T-helper 2 cell treated with Interferon-gamma antibody and Interleukin-4, amounts not matched to agents 5 μg/mL and 100 μg/mL, for 36 hours (primary cell): ENCODE measurements at places on chromosomes 4 and X.

DNA sequence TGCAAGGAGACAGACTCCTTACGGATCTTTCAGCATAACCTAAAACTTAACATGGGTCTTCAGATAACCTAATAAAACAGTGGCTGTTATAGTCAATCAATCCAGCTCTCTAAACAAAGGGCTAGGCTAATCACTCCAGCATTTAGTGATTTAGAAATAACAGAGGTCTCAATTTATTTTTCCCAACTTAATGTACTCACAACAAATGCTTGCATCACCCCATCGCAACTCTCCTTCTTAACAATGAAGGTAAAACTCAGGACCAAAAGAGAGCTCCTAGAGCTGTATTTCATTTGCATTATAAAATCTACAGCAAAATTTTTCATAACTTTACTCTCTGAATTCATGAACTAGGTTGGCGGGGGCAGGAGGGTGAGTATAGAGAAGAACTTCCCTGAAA lies 1.1 kb downstream of the LIN54 start:
- H3K4me1 ChIP-seq = peaks cover 47% of the 10 kb centered on the region
- peak overlapping the region; percentile 96 for H3K4me3 ChIP-seq
- H3K27me3 ChIP-seq = peaks cover 3% of the 10 kb centered on the region
- peak overlapping the region; percentile 95 for H3K27ac ChIP-seq
- H3K36me3 ChIP-seq = peaks cover 12% of the 10 kb centered on the region
- DNase-seq = no peak

DNA sequence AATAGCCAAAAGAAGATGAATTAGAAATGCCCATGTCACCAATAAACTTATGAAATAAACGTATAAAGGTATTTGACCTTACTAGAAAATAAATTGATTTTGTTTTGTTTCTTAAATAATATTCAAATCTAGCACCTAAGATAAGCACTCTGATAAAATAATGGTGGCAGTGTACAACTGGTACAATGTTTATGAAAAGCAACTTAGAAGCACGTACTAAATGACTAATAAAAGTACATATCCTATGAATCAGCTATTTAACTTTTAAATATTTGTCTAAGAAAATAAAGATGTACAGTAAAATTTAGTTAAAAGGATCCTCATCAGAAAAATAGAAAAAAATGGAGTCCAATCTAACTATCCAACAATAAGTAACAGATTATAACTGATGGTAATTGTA lies 6.7 kb downstream of the MANBA start:
- DNase-seq = no peak
- H3K27me3 ChIP-seq = no peaks in the 10 kb centered on the region
- H3K36me3 ChIP-seq = peaks cover 19% of the 10 kb centered on the region
- peaks cover 15% of the 10 kb centered on the region for H3K4me1 ChIP-seq
- H3K27ac ChIP-seq = no peak overlapping the region

DNA sequence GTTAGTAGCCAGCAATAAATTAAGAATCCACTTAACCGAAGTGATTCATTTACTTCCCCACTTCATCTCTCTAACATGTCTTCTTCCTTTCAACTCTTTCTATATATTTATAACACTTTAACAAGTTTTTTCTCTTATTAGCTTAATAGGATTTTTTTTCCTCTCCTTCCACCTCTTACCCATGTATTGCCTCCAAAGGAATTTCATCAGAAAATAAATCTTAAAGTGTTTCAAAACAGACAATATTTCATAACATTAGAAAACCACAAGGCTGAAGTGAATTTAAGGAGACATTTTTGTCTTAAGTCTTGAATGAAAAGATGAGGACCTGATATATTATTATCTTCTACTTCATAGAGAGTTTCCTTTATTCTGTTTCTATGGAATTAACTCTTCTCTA lies 101.5 kb downstream of the PDGFC start:
- no peak overlapping the region for H3K27ac ChIP-seq
- DNase-seq = no peak
- no peak overlapping the region for H3K4me3 ChIP-seq
- no peaks in the 10 kb centered on the region for H3K4me1 ChIP-seq
- H3K27me3 ChIP-seq = no peaks in the 10 kb centered on the region
- no peaks in the 10 kb centered on the region for H3K36me3 ChIP-seq

DNA sequence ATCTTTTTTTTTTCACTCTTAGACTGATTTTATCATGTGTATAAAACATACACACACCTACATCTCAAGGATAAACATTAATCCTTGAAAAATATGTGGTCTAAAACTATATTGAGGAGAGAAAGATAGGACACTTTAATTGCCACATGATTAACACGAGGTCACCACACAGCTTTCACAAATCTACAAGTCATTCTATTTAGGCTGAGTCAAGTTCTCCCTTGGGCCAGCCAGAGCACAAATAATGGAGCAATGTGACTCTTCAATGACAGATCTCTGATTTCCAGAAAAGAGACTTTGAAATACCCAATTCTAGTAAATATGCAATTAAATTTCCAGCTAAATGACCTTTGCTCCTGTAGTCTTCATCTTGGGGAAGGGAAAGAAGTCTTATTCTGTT lies 12.9 kb upstream of the ADH4 start:
- no peaks in the 10 kb centered on the region for H3K4me1 ChIP-seq
- DNase-seq = no peak
- no peaks in the 10 kb centered on the region for H3K27me3 ChIP-seq
- no peak overlapping the region for H3K27ac ChIP-seq
- H3K4me3 ChIP-seq = no peak overlapping the region

DNA sequence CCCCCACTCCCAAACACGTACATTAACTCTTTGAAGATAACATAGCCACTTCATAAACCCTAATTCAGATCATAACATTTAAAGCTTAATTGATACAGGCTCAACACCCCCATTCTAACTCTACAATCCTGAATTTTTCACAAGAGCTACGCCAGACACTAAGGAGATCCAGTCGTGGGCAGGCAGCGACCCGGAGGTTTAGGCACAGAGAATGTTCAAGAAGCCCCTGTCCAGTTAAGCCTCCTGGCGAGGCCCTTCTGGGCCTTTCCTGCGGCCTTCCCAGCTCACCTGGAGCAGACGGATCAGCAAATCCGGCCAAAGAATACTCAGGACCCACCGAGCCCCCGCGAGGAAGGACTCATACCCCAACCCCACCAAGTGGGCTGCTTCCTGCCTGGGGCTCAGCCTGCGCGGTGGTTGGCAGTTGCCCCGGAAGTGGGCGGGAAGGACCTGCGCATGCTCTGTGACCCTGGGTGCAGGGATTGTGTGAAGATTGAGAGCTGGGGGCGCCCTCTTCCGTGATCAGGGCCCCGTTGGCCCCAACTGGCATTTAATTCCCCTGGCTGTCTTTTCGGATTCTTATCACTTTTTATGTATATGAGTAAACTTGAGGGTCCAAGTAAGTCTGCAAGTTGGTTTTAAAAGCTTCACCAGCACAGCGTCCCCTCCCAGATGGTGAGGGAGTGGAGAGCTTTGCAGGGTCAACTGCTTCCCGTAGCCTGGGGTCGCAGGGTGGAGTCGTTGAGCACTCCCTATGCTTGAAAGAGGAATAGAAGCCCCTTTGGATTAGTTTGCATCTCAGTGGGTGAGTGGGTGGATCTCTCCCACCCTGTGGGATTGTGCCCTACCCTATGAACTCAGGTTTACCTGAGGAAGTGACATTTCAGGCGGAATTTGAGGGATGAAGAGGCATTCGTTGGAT lies at the start of gene TRIM61:
TRIM61 (minus strand) TSS at position 415 of the 922 bp plus-strand sequence. CDS start 7,655 bp downstream, outside the sequence.
- H3K4me1 ChIP-seq = peaks cover 18% of the 10 kb centered on the region
- peak; percentile 71 for DNase-seq
- peak within 1 kb of the TSS; percentile 72 for H3K27ac ChIP-seq
- peak within 1 kb of the TSS; percentile 82 for H3K4me3 ChIP-seq
- H3K36me3 ChIP-seq = peaks cover 19% of the 10 kb centered on the region
- no peaks in the 10 kb centered on the region for H3K27me3 ChIP-seq

GRCh38 chr4:17082186-17082585 lies 183.7 kb upstream of the LDB2 start:
- H3K36me3 ChIP-seq = no peaks in the 10 kb centered on the region
- no peaks in the 10 kb centered on the region for H3K27me3 ChIP-seq
- no peak overlapping the region for H3K27ac ChIP-seq
- H3K4me1 ChIP-seq = no peaks in the 10 kb centered on the region
- no peak overlapping the region for H3K4me3 ChIP-seq

DNA sequence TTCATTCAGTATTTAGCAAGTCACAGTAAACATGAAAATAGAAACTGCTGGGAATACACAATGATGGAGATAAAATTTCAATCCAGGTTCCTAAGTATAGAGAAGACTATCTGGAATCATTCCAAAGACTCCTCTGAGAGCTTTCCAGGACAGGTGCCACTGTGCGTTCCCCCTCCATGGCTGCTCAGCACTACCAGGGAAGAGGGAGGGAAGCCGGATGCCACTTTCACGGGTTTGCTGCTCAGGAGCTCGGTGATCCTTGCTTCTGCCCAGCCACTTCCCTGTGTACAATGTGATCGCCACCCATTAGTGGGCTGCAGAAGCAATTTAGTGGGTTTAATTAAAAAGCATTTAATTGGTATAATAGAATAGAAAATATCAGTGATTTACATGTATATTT lies 94.5 kb downstream of the FNIP2 start:
- H3K4me3 ChIP-seq = no peak overlapping the region
- H3K4me1 ChIP-seq = peaks cover 7% of the 10 kb centered on the region
- no peak for DNase-seq
- H3K36me3 ChIP-seq = peaks cover 30% of the 10 kb centered on the region
- no peak overlapping the region for H3K27ac ChIP-seq

DNA sequence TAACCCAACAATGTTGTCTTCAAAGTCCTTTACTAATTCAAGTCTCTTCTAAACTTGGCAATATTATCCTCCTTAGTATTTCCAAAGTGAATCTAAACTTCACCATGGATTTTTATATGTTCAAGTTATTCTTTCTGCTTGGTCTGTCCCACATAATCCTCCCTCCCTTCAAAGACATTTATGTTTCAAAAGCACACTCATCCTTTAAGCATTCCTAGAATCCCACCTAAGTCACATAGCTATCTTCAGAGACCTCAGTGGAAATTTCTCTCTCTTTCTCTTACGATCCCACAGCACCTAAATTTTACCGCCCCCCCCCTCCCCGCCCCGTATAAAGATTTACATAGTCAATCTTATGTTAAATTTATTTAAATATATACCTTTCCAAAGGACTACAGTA lies 314.9 kb upstream of the GRIA3 start:
- H3K36me3 ChIP-seq = no peaks in the 10 kb centered on the region
- H3K27ac ChIP-seq = no peak overlapping the region
- no peak for DNase-seq
- H3K27me3 ChIP-seq = no peaks in the 10 kb centered on the region
- no peaks in the 10 kb centered on the region for H3K4me1 ChIP-seq

DNA sequence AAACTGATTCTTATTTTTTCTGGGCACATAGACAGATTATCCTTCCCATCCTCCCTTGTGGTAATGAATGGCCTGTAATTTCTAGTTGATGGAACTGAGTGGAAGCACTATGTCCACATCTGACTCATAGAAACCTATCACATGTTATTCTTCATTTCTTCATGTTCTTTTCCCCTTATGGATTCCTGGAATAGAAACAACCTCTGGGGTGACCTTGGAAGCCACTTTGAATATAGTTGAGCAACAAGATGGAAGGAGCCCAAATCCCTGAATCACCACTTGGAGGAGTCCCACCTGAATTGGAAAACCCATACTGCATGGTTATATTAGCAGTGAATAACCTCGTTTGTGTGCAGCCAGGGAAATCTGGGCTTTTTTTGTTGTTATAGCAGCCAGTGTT lies 137.8 kb downstream of the MID1IP1 start:
- no peak overlapping the region for H3K4me3 ChIP-seq
- H3K36me3 ChIP-seq = no peaks in the 10 kb centered on the region
- peaks cover 3% of the 10 kb centered on the region for H3K27me3 ChIP-seq
- DNase-seq = no peak
- H3K4me1 ChIP-seq = no peaks in the 10 kb centered on the region

DNA sequence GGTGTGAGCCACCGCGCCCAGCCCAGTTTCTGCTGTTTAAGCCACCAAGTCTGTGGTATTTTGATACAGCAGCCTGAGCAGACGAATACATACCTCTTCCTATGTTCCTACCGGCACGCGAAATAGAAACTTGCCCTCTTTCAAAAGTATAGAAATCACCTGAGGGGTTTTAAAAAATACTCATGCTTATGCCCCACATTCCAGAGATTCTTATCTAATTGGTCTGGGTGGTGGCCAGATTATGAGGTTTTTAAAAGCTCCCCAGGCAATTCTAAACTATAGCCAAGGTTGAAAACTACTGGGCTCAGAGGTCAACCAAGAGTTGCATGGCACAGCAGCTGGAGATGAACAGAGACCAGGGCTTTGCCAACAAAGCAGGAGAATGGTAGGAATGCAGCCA lies 24.9 kb upstream of the HUWE1 start:
- H3K4me1 ChIP-seq = peaks cover 27% of the 10 kb centered on the region
- no peak for DNase-seq
- H3K36me3 ChIP-seq = peaks cover 36% of the 10 kb centered on the region
- H3K27me3 ChIP-seq = no peaks in the 10 kb centered on the region
- H3K4me3 ChIP-seq = peak overlapping the region; percentile 32
- peak overlapping the region; percentile 20 for H3K27ac ChIP-seq

DNA sequence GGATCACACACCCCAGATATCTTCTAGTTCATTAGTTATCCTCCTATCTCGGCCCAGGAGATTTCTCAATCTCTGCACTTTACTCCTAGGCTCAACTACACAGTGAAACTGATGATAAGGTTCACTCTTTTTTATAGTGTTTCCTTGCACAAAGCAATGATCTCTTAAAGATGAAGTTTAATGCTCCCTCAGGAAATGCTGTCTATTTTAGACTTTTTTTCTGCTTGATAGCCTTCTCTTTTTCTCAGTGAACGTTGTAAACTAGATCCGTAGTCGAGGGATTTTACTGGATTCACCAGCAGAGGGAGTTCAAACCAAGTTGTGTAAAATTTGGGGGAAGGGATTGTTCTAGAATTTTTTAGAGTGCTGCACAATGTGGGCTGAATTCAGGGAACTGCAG lies 269.6 kb downstream of the GBA3 start:
- no peak for DNase-seq
- H3K4me1 ChIP-seq = no peaks in the 10 kb centered on the region
- H3K36me3 ChIP-seq = no peaks in the 10 kb centered on the region
- H3K4me3 ChIP-seq = no peak overlapping the region
- no peak overlapping the region for H3K27ac ChIP-seq
- no peaks in the 10 kb centered on the region for H3K27me3 ChIP-seq

DNA sequence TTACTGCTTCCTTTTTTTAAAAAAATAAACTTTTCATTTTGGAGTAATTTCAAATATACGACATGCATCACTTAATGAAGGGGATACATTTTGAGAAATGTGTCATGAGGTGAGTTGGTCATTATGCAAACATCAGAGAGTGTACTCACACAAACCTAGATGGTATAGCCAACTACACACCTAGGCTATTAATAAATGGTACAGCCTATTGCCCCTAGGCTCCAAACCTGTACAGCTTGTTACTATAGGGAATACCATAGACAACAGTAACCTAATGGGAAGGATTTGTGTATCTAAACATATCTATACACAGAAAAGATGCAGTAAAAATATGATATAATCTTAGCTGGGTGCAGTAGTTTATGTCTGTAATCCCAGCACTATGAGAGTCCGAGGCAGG lies 29.1 kb downstream of the SETD7 start:
- no peak overlapping the region for H3K4me3 ChIP-seq
- DNase-seq = no peak
- H3K4me1 ChIP-seq = peaks cover 26% of the 10 kb centered on the region
- no peaks in the 10 kb centered on the region for H3K27me3 ChIP-seq
- peaks cover 34% of the 10 kb centered on the region for H3K36me3 ChIP-seq
